ENCODE measurements at places on chromosomes 7 and 10.

DNA sequence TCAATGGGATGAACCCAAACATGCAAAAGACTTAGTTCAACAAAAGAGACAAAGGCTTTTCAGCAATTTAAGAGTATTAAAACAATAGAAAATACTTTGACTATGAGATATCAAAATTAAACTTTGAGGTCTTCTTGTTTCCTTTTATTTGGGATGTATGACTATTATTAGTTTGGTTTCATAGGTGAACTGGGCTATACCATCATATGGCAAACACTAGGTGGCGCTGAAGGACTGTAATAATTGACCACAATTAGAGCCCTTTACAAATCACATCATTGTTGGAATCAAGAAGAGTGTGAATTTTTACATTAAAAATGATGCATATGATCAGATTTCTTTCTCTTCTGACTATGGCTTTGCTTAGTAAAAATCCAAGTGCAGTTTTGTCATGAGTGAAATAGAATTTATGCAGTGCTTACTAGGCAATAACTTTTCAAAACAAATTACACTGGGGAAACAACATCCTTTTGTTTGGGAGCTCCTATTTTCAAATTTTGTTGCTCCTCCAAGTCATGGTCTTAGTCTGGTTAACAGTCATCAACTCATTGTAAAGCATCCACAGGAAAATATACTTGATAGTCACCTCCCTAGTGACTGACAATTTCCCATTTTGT, 14.7 kb upstream of the NXPH1 start:
- no peaks in the 10 kb centered on the region for H3K4me1 ChIP-seq
- DNase-seq: peak; percentile 74
- no peak overlapping the region for H3K27ac ChIP-seq

DNA sequence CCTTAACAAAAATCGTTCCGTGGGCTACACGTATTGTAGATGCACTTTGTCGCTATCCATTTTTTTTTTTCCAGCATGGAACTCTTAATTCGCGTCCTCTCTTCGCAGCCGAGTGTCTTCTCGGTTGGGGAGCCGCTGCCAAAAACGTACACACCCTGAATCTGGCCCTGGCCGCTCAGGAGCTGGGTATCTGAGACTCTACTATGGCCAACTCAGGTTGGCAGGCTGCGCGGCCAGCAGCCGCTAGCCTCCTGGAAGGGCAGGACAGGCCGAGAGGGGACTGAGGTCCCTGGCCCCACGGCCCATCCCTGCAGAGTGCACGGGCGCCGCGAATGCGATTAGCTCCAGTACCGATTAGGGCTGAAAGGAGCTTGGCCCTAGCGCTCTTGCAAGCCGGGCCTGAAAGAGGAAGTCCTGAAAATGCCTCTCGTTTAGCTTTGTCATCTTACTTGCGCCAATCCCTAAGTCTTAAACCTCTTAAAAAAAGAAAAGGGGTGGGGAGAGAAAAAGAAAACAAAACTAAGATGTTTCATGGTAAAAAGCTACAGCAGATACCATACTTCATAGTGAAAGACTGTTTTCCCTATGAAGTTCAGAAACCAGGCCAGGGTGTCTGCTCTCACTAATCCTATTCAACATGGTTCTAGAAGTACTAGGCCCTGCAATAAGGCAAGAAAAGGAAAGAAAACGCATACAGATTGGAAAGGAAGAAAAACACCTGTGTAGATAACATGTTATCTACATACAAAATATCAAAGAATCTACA, 113.2 kb upstream of the RHEB start:
- DNase-seq: peak; percentile 55
- no peak overlapping the region for H3K27ac ChIP-seq
- H3K36me3 ChIP-seq: peaks cover 3% of the 10 kb centered on the region
- H3K4me3 ChIP-seq: peak overlapping the region; percentile 51
- no peaks in the 10 kb centered on the region for H3K27me3 ChIP-seq

DNA sequence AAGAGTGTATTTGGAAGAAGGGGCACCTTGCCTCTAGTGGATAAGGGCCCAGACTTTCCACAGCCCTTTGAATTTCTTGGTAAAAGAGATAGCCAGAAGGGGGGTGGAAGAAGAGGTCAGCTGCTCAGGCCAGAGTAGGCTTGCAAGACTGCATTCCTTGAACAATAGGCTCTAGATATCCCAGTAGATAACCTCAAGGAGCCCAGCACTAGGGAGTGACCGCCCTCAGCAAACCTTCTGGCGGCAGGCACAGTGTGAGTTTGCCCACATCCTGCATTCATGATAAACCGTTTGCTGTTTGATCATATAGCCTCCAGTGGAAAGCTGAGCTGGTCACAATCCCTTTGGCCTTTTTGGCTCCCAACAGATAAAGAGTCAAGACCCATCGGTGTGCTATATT, 70.5 kb downstream of the NPY start:
- H3K27me3 ChIP-seq: no peaks in the 10 kb centered on the region
- no peak overlapping the region for H3K4me3 ChIP-seq
- no peaks in the 10 kb centered on the region for H3K36me3 ChIP-seq
- H3K27ac ChIP-seq: no peak overlapping the region
- no peaks in the 10 kb centered on the region for H3K4me1 ChIP-seq

- H3K27ac ChIP-seq: no peak overlapping the region
- no peaks in the 10 kb centered on the region for H3K36me3 ChIP-seq
- H3K4me3 ChIP-seq: no peak overlapping the region
These were observed 1079.6 kb upstream of the C7orf33 start for GRCh38 chr7:147510923-147511322.

GRCh38 chr7:80499350-80499953, 12.4 kb downstream of the GNAT3 start:
- peak overlapping the region; percentile 74 for H3K27ac ChIP-seq
- peaks cover 5% of the 10 kb centered on the region for H3K4me1 ChIP-seq
- DNase-seq: peak; percentile 93
- H3K4me3 ChIP-seq: no peak overlapping the region
- no peaks in the 10 kb centered on the region for H3K27me3 ChIP-seq

DNA sequence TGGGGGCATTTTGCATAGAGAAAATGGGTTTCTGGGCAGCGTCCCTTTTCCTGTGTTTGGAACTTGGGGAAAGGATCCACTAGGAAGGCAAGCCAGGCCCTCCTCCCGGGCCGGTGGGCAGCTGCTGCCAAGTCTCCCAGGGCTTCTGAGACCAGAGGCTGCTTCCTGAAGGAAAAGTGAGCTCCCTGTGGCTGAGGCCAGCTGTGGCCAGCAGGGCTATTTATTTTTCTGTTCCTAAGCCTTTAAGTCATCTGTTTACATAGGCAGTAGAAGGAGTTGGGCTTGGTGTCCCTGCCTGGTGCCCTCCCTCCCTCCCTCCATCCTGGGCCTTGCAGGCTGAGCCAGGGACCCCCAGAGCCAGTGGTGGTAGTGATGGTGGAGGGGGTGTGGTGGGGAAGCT, 70.5 kb upstream of the COL13A1 start:
- peaks cover 29% of the 10 kb centered on the region for H3K4me1 ChIP-seq
- no peaks in the 10 kb centered on the region for H3K27me3 ChIP-seq
- H3K36me3 ChIP-seq: no peaks in the 10 kb centered on the region

DNA sequence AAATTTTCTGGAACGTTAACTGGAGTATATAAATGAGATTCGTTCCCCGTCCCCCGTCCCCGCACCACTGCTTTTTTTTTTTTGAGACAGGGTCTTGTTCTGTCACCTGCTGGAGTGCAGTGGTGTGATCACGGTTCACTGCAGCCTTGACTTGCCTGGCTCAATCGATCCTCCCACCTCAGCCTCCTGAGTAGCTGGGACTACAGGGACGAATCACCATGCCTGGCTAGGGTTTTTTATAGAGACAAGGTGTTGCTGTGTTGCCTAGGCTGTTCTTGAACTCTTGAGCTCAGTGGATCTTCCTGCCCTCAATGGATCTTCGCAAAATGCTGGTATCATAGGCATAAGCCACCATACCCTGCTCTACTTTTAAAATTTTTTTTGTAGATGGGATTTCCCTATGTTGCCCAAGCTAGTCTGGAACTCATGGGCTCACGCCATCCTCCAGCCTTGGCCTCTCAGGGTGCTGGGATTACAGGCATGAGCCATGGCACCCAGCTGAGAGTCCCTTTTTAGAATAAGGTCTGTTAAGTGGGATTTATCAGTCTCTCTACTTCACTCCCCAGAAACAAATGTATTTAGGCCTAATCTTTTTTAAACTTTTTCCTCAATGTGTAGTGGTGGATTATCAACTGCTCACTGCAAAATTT, 122.9 kb downstream of the LYZL1 start:
- DNase-seq: no peak
- H3K36me3 ChIP-seq: no peaks in the 10 kb centered on the region
- H3K27ac ChIP-seq: no peak overlapping the region

GRCh38 chr7:22442187-22442881, 57.7 kb downstream of the STEAP1B start:
- no peak overlapping the region for H3K4me3 ChIP-seq
- no peaks in the 10 kb centered on the region for H3K36me3 ChIP-seq
- no peaks in the 10 kb centered on the region for H3K27me3 ChIP-seq
- no peak for DNase-seq
- H3K4me1 ChIP-seq: no peaks in the 10 kb centered on the region

DNA sequence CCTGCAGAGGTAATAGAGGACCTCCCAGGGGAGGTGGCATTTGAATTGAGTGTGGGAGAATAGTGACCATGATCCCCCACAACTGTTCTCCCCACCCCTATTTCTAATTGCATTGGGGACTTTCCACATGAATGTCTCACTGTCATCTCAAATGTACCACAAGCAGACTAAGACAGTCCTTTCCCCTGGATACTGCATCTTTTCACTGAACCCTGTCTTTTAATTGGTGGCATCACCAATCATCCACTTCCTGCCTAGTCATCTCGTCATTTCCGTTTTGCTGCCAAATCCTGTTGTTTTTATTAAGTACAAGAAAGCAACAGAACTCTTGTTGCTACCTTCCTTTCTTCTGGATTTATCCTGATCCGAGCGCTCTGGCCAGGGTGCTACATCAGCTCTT, 120.3 kb downstream of the NRP1 start:
- H3K36me3 ChIP-seq: peaks cover 11% of the 10 kb centered on the region
- no peak for DNase-seq
- H3K4me3 ChIP-seq: no peak overlapping the region
- H3K4me1 ChIP-seq: peaks cover 19% of the 10 kb centered on the region
- H3K27ac ChIP-seq: no peak overlapping the region

DNA sequence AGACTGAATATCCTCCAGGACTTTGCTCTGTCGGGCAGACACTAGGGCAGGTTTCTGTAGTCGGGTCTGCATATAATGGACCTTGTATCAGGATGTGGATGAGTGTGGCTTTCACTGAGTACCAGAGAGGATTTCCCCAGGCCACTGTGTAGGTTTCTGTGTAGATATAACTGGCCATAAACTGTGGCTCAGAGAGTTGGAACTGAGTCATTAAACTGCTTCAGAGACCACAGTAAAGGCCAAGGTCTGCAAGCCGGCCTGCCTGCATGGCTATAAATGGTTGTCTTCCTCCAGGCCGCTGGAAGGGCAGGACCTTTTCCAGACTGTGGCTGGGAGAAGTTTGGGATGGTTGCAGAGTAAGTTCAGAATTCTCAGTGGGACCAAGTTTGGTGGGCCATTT, 16.9 kb downstream of the ZNF92 start:
- H3K36me3 ChIP-seq: no peaks in the 10 kb centered on the region
- no peak overlapping the region for H3K4me3 ChIP-seq
- no peaks in the 10 kb centered on the region for H3K27me3 ChIP-seq
- H3K27ac ChIP-seq: no peak overlapping the region
- no peaks in the 10 kb centered on the region for H3K4me1 ChIP-seq

DNA sequence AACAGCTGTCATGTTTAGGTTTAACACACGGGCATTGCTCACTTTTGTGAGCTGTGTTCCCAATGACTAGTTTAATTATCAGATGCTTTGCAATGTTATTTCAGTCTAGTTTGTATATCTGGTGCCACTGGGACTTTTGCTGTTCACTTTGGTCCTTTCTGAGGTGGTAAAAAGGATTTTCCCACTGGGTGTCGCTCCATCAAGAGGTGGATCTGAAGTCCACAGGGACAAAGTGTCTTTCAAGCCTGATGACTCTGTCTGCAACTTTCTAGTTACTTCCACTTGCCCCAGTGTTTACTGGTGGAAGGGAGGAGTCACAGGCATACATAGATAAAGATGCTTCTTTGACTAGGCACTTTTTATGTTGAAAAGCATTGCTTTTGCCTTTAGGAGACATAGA, 242.2 kb downstream of the HGF start:
- H3K27me3 ChIP-seq: no peaks in the 10 kb centered on the region
- H3K27ac ChIP-seq: no peak overlapping the region

DNA sequence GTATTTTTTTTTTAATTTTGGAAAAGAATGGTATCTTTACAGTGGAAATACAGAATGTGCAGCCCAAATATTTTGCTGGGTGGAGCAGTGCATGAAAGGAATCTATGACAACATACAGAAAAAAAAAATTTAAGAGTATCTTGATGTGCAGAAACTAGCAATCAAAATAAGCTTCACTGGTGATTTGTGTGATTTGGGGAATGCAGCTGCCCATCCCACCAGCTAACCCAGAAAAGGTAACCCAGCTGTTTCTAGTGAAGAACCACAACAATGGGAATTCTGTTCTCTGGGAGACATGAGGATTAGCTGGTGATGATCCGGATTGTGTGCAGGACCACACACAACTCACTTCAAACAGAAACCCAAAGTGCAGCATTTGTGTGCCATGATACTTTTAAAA, 375.5 kb downstream of the SEMA3D start:
- no peaks in the 10 kb centered on the region for H3K36me3 ChIP-seq
- DNase-seq: no peak
- H3K27ac ChIP-seq: no peak overlapping the region
- no peak overlapping the region for H3K4me3 ChIP-seq
